ENCODE measurements at places on chromosomes 3 and 15.
A peak's percentile ranks its signal among the peaks of the same experiment; 100 is the strongest.

DNA sequence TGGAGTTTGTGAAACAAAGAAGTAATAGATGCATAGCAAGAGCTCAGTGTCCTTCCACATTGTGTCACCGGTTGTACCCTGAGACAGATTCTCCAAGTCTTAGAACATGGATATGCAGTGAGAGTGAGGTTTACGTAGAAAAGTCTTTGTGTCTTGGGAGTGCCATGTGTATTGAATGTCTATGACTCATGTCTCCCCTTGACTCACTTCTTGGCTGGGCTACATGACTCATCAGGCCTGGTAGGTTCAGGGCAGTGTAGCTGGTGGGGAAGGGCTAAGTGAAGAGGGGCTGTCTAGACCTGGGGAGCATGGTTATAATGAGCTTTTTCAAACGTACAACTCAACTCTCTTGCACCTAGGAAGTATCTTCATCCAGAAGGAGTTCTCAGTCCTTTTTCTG lies 167.4 kb downstream of the GAP43 start:
- DNase-seq = peak; percentile 77

DNA sequence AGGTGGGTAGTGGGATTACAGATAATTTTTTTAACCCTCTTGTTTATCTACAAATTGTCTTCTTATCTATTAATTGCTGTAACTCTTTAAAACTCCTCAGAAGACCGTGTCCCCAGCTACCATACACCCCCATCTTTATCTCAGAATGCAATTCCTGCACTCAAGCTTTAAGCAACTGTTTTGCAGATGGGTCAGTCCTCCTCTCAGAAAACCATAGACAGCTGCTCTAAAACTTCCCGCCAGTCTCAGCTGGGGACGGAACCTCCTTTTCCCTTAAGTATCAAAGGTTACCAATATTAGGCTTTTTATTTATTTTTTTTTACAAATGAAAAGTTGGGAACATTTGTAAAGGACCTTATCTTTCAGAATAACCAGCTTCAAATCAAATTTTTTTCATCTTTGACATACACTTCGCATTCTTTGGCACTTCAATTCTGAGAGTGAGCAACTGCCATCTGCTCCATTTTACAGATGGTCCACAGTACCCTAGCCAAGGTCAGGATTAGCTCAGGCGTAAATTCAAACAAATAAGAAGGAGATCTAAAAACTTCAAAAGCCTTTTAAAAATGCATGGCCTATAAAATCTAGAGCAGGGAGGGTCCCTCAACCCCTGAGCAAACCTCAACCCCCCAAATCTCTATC lies 1.3 kb downstream of the GATM start:
- no peak for DNase-seq

GRCh38 chr3:37980462-37981347 lies 9.9 kb upstream of the VILL start:
- DNase-seq = no peak

DNA sequence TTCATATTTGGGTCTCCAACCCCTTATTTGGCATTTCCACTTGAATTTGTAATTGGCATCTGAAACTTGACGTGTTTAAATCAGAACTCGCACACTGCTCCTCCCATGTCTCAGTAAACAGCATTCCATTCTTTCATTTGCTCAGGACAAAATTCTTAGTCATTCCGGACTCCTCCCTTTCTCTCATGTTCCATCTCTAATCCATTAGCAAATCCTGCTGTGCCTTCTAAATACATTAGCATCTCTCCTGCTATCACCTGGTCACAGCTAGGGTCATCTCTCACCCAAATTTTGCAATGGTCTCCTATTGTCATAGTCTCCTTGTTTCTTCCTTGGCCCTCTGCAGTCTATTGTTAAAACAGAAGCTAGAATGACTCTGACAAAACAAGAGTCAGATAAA lies 119.9 kb upstream of the CADPS start:
- no peak for DNase-seq

GRCh38 chr3:170697908-170698307 lies 112.0 kb upstream of the SLC7A14 start:
- DNase-seq = no peak

DNA sequence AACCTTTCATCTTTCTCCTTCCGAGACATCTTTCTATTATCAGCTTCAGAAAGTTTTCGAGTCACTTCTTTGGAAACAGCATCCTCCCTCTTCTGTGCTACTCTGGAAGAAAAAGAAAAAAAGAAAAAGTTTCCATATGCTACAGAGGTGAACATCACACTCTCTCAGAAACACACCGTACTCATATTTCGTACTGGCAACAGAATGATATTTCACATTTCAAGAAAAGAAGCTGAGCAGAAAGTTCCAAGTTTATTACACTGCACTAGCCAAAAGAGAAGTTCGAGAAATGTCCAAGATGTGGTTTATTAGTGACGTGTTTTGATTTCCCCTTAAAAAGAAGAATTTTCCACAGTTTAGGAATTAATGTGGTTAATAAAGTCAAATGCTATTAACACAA lies 6.0 kb downstream of the SSR3 start:
- no peak for DNase-seq

- peak; percentile 68 for DNase-seq
These were observed 1.4 kb upstream of the RAD18 start for GRCh38 chr3:8964436-8965370.

GRCh38 chr3:79871656-79872055 lies 103.9 kb upstream of the ROBO1 start:
- no peak for DNase-seq

GRCh38 chr3:38084334-38085310 lies 45.6 kb downstream of the DLEC1 start:
- DNase-seq = no peak

DNA sequence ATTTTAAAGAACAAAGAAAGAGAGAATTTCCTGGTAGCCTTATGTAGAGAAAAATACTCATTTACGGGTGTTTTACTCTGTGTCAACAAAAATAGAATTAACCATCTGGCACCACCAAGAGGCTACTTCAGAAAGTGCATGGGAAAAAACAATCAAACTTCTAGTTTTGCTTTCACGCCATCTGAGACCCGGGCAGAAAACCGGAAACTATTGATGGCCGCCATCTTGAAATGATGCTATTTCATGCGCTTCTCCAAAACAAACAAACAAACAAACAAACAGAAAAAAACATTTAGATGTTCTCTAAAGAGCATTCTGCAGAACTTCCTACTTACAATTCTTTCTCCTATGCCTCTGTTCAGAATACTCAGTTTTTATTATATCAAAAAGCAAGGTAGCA lies 49.4 kb upstream of the SYNPR start:
- DNase-seq = peak; percentile 17

- DNase-seq = no peak
These were observed 56.0 kb upstream of the CTXND1 start for GRCh38 chr15:80308002-80308401.

- DNase-seq = no peak
These were observed 62.6 kb downstream of the SLC7A14 start for GRCh38 chr3:170523248-170523647.

- DNase-seq = no peak
These were observed 748 bp downstream of the MRPS25 start for GRCh38 chr3:15064299-15064834.

GRCh38 chr3:189635339-189635738 lies 4.2 kb downstream of the TP63 start:
- DNase-seq = no peak

DNA sequence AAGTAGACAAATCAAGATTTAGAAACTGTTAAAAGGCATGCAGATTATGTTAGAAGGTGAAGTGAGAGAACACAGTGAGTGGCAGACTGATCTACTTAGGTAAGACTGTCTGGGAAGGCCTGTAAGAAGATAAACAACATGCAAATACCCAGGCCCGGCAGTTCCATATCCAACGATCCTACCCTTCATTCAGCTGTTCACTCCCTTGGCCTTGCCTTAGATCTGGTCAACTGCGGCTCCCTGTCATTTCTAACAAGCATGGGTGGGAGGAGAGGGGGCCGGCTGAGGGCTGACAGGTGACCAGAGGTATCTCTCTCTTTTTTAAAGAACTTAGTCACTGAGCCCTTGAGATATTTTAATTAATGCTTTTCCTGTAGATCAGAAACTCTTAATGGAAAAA lies 84.7 kb upstream of the FAM3D start:
- DNase-seq = no peak

DNA sequence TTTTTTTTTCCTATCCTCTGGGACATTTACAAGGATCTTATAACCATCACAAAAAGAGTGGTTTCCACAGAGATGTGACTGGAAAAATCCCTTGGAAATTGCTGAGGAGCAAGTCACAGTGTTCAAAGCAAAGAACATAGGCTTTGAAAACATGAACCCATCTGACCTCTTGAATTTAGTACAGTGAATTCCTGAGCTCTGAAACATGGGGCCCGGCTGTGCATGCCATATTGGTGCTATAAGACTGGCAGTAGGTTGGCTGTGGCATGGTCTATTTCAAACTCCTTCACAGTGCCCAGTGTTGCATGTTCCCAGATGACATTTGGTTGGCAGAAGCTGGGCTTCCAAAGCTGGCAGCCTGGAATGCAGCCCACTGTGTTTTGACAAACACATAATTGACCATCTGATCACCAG lies 202.2 kb downstream of the TIGIT start:
- DNase-seq = peak; percentile 53

DNA sequence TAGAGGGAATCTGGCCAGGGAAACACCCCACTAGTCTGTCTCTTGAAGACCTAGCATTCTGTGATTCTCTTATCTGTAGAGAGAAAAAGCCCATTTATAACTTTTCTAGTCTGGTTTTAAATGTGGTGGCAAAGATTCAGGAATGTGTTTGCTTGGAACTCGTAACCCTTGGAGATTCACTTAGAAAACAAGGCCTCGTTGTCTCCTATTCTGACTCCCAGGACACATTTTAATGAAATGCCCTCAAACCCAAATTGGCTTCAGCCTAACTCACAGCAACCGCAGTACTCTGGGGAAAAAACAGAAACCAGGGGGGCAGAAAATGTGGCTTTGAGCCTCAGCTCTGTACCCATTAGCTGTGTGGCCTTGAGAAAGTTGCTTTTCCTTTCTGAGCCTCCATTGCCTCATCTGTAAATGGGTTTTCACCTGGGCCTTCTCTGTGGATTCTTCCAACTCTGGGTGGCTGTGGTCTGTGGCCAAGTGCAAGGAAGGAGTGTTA lies 36.5 kb downstream of the RPLP1 start:
- peak; percentile 37 for DNase-seq

- DNase-seq = no peak
These were observed at the start of gene P2RY14 for GRCh38 chr3:151278230-151278629. Gene P2RY14 (minus strand): TSS chr3:151278542. CDS start chr3:151214316, 64,226 bp downstream.

DNA sequence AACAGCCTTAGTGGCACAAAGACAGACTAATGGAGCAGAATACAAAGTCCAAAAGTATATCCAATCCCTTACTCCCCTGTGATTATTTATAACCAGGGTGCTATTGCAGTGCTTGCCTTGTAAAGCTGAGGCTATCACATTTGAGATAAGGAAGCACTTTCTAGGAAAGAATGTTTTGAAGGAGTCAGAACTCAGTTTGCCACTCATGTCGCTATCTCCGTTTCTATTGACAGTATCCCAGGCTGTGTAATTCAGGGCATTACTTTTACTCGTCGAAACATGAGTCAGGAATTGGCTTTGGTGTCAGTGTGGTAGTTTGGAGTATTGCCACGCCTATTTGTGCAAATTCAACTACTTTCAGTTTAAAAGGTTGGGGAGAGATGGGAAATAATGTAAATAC lies 78.4 kb downstream of the FBXL2 start:
- no peak for DNase-seq

GRCh38 chr3:193842029-193842798 lies 249.2 kb downstream of the OPA1 start:
- no peak for DNase-seq

DNA sequence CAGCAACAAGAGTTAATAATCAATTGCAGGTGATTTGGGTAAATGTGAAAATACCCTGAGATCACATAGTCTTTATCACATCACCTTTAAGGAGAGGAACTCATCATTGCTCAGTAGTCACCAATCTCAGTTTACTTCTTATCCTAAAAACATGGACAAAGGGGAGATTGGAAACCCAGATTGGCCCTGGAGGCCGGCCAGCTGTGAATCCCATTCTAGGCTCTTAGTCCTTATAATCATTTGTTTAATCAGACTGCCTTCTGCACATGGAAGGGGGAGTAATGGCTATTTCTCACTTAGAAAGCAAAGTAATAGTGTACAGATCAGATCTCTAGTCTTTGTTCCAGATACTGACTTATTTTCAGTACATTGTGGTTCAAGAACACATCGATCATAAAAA lies 37.2 kb upstream of the CPB1 start:
- DNase-seq = no peak

DNA sequence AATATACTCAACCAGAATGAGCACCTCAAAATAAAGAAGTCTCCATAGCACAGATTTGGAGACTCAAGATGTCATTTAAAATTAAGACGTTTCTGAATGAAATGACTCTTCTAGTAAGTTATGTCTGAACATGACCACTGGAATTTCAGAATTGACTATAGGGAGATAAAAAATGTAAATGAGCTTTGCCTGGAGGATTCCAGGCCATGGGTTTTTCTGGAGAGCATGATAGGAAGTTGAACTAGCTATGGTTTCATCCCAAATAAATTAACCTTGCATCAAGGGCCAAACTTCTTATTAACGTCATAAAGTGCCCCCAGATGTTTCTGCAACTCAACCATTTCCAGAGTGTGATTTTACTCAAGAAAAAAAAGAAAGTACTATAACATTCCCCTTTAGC lies 222.6 kb upstream of the NR2F2 start:
- DNase-seq = no peak

DNA sequence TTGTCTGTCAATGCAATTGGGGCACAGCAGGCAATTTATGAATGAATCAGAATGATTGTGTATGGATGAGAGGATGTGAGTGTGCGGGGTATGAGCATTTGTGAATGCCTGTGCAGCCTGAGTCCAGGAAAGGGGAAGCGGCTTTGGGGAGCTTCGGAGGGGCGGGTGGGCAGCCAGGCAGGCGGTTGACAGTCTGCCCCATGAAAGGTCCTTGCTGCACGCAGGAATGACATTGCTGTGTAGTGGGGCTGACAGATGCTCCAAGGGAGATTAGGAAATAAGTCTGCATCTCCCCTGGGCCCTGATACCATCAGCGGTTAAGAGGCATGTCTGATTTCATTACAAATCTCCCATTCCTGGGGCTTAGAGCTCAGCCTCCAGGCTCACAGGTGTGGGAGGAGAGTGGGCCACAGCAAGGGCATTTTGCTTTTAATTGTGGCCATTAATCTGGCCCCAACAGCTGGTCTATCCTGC lies 26.4 kb upstream of the TSPAN3 start:
- DNase-seq = no peak

DNA sequence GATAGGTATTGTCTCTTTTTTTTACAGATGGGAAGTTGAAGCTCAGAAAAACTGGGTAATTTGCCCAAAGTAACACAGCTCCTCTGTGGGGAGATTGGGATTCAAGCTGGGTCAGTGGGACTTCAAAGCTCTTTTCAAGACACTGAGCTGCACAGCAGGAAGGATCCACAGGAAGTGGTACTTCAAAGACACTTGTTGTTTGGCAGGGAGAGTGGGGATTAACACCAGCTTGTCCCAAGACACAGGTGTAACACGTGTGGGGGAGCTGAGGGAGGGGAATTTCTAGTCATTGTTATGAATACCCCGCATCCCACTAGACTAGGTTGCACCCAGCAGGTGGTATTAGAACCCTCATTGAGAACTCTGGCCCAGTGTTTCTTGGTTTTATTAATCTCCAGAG lies 116.0 kb downstream of the FOXB1 start:
- DNase-seq = no peak

- DNase-seq = no peak
These were observed 2.0 kb downstream of the MGLL start for GRCh38 chr3:127820221-127820825.

Measured in GM04504 (cell line).